ENCODE measurements at places on chromosomes 16 and 17.
A peak's percentile ranks its signal among the peaks of the same experiment; 100 is the strongest.

DNA sequence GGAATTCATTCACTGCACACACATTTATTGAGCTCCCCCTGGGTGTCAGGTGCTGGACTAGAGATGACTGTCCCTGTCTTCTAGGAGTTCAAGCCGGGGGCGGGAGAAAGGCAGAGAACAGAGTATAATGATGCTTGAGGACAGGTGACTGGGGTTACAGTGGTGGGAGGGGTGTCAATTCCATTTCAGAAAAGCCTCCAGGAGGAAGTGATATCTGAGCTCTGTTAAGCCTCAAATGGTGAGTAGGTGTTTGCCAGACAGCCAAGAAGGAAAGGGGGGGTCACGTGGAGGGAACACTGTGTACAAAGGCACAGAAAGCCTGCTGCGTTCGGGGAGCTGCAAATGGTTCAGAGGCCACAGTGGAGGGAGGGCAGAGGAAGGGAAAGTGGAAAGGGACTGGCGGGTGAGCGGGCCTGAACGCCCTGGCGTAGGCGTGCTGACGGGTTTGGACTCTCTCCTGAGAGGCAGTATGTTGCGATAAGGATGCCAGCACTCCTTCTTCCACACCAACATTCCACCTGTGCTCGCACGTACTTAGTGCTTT lies 9.7 kb upstream of the NXPH3 start:
- DNase-seq, result peak; percentile 70

DNA sequence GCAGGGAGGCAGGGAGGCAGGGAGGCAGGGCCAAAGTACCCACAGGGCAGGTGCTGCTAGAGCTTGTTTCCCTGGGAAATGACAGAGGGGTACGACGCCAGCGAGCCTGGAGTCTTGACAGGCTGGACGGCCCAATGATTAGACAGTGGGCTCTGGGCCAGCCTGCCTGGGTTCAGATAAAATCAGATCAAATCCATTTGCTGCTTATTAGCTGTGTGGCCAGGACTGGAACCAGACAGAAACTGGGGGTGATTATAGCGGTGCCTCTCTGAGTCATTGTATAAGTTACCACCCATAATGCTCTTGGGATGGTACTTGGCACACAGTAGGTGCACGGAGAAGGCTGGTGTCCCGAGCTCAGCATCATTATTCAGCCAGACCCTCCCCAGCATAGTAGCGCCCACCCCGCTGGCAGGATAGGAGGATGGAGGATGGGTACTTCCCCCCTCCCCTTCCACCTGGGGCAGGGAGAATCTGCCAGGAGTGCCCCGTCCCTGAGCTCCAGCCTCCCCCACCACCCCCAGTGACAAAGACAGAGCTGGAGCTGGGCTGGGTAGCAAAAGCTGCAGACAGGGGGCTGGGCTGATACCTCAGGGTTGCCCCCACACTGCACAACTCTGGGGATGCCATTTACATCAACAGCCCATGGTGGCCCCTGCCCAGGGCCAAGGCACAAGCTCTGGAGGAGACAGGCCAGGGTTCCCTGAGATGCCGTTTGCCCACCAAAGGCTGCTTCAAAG lies 77.6 kb upstream of the TNRC6C start:
- DNase-seq, result no peak

DNA sequence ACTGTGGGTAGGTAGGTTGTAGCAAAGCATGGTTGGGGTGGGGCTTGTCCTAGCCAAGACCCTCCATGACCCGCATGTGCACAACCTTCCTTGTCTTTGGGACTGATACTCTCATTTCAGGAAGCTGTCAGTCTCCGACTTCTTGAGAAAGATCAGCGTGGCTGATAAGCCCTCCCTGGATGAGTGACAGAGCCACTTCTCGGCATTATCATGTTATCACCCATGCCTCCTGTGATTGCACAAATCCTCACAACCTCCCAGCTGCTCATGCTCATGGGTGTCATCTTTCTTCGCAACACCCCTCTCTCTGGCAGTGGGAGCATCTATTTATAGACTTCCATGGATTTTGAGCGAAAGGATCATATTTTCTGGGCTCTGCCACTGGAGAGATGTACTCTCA lies 314.2 kb downstream of the FOXL1 start:
- DNase-seq, result no peak

DNA sequence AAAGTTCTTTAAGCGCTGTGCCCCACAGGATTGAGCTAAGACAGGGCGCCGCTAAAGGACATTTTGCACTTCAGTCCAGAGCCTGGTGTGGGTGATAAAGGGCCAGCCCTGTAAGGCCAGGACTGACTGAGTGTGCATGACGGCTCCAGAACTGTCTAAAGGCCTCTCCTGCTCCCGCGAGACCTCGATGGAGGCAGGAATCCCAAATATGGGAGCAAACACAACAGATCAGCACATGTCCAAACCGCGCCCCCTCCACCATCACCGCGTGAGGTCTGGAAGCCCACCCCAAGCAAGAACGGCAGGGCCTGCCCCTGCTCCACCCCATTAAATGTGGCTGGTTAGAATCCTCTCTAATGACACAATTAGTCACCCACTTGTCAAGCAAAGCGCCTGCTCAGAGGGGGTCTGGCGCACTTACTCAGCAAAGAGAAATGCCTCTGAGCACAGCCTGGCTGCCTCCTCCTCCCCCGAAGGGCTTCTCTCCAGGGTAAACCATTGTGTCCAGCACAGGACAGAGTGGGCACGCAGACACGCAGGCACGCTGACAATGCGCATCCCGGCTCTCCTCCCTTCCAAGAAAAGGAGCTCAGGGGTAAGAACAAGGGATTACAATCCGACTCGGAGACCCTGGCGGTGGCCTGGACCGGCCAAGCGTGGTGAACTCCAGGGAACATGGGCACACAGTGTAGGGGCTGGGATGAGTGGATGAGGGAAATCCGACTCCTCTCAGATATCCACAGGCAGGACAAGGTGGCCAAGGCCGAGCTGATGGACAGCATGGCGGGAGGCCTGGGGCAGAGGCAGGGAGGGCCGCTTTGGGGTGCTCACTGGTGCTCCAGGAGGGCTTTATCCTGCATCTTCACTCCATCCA lies 1.5 kb downstream of the MXRA7 start:
- DNase-seq, result no peak

GRCh38 chr16:86580791-86581170 lies 2.4 kb downstream of the FOXL1 start:
- no peak for DNase-seq

GRCh38 chr17:54968988-54969332 lies 395 bp downstream of the STXBP4 start:
- no peak for DNase-seq

DNA sequence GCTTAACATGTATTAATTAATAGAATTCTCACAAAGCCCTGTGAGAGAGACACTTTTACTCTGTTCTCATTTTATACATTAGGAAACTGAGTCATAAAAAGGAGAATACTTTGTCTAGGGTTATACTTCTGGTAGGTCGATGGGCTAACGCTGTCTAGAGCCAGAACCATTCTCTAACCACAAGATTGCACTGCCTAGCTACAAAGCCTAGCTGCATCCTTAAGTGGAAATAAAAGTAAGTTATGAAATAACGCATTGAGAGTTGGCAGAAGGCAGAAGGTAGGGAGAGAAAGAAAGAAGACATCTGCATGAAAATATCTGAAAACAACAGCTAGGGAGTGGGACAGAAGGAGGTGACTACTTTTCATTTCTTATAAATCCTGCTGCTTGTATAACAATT lies 33.2 kb downstream of the IRX6 start:
- DNase-seq, result no peak

GRCh38 chr17:49825645-49826044 lies 22.2 kb downstream of the TAC4 start:
- no peak for DNase-seq

- no peak for DNase-seq
These were observed 65.9 kb downstream of the EMP2 start for GRCh38 chr16:10514369-10515055.

DNA sequence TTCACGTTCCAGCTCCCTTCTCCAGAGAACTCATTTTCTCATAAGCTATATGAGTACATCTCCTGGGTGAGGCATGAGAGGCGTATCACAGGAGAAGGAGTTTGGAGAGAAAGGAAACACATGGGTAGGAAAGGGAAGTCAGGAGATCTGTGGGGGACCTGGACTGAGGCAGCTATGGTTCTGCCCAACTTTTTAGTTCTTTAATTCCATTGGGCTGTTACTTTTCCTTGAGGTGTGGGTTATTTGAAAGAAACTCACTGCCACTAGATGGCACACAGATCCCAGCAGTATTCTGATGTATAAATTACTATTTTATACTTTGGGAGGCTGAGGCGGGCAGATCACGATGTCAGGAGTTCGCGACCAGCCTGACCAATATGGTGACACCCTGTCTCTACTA lies 63.6 kb downstream of the NUP93 start:
- DNase-seq, result no peak

- no peak for DNase-seq
These were observed 216.9 kb upstream of the GSE1 start for GRCh38 chr16:85395913-85396878.

GRCh38 chr17:74937064-74938051 lies 1.7 kb downstream of the OTOP3 start:
- no peak for DNase-seq

DNA sequence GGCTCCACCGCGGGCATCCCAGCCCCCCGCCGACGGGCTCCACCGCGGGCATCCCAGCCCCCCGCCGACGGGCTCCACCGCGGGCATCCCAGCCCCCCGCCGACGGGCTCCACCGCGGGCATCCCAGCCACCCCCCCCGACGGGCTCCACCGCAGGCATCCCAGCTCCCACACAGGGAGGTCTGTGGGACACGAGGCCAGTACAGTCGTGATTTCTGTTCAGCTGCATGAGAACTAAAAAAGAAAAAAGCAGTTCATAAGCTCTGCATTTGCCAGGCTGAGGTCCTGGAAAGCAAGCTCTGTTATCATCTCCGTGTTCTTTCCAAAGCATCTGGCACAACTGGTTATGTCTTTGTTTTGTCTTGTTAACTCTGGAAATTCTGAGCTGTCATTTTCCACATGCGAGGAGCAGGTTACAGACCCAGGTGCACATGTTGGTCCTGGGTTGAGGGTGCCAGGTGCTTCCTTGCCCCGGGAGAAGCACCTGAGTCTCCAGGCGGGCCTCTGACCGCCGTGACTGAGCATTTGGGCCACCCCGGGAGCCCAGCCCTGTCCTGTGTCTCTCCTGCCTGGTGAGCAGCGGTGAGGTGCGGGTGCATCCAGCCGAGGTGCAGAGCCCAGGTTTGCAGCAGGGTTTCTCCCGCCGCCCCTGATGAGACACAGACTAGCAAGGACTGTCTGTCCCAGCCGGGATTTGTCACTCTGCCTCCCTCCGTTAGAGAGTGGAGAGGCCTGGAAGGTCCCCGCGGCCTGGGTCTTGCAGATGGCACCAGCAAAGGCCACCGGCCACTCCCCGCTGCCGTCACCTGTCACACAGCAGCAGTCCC lies 9.9 kb upstream of the WFIKKN1 start:
- no peak for DNase-seq

DNA sequence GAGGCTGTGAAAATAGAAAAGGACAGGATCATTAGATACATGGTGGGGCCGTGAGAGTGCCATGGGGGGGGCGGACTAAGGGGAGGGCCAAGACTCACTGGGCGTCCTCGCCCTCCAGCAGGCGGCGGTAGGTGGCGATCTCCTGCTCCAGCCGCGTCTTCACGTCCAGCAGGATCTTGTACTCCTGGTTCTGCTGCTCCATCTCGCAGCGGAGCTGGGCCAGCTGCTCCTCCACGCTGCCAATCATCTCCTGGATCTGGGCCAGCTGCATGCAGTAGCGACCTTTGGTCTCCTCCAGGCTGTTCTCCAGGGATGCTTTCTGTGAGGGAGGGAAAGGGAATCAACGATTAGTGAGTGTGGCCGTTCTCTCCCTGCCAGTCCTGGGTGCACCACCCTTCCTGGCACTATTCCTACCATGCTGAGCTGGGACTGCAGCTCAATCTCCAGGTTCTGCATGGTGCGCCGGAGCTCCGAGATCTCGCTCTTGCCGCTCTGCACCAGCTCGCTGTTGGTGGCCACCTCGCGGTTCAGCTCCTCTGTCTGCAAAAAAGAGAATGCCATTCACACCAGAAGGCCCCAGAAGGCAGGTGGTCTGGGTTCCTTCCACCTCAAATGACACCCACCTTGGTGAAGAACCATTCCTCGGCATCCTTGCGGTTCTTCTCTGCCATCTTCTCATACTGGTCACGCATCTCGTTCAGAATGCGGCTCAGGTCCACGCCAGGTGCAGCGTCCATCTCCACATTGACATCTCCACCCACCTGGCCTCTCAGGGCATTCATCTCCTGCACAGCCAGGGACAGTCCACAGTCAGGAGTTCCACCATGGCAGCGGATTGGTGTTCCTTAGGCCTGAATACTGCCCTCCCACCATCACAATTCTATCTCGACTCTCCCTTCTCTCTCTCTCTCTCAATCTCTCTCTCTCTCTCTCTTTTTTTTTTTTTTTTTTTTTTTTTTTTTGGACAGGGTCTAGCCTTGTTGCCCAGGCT lies 3.3 kb downstream of the KRT14 start:
- no peak for DNase-seq

DNA sequence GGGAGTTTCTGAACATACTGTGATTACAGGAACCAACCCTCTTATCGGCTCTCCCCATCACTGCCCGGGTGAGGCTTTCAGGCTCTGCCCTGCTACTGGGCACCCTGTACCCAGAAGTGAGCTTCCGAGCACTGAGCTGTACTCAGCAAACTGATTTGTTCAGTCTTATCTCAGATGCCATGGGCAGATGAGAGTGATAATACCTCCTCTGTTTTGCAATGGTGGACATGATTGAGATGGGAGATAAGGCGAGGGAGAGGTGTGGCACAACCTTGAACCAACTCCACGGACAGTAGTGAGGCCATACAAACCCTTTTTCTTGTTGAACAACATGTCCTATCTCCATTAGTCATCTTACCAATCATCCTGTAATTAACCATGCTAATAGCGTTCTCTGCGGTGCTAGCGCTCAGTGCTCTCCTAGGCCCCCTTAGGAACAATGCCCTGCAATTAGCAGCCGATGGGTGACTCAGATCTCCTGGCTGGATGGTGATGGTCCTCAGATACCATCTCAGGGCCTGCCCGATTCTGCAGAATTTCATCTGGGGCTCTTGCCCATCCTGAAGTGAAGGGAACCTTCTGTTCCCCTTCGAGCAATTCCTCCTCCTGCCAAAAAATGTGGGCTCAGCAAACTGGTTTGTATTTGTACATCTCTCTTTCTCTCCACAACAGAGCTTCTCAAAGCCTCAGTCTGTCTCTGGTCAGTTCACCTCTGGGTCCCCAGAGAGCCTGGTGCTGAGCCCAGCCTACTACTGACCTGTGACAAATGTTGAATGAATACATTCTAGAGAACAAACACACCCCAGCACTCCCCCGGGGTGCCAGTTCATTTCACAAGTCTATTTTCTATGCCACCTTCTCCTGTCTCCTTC lies 139.3 kb upstream of the IRX3 start:
- DNase-seq, result no peak

DNA sequence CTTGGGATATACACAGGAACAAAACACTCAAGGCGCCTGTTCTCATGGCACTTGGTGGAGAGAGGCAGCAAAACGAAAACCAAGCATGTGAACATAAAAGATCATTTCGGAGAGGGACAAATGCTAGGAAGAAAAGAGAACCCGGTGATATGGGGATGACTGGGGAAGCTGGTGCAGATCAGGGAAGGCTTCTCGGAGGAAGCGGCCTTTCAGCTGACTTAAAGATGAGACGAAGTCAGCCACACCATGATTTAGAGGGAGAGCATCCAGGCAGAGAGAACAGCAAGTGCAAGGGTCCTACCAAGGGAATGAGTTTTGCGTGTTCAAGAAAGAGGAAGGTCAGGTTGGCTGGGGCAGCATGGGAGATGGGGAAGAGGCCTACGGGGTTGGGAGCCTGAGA lies 250.9 kb downstream of the KATNIP start:
- DNase-seq, result no peak

Data from NCI-H187 treated with DMSO at 0.1 percent for 48 hours (cell line).